Suppressor macrophage (primary cell): ENCODE measurements at places on chromosomes 1 and 21.
A peak's percentile ranks its signal among the peaks of the same experiment; 100 is the strongest.

GRCh38 chr1:6651909-6652308 is 27.2 kb downstream of the THAP3 start:
- no peak for DNase-seq

- no peak for DNase-seq
Measured at GRCh38 chr21:42324896-42325295, 9.7 kb upstream of the TFF3 start.

- no peak for DNase-seq
Measured at GRCh38 chr1:54818461-54819194, 17.5 kb upstream of the TTC22 start.

DNA sequence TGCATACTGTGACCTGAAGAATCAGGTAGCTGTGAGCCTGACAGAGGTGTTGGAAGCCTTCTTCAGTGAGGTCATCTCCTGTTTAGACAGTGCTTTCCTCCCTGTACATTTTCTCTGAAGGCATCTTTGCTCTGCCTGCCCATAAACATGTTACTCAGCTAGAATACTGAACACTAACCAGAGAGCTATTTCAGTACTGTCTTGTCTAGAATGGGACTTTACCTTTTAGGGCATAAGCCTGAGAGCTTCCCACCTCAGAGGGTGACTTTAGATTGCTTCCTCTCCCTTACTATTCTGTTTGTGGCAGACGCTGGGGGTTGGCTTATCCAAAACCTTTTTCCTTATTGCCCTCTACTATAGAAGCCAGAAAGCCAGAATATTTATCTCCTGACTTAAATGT is 23.3 kb upstream of the ZNF326 start:
- no peak for DNase-seq

DNA sequence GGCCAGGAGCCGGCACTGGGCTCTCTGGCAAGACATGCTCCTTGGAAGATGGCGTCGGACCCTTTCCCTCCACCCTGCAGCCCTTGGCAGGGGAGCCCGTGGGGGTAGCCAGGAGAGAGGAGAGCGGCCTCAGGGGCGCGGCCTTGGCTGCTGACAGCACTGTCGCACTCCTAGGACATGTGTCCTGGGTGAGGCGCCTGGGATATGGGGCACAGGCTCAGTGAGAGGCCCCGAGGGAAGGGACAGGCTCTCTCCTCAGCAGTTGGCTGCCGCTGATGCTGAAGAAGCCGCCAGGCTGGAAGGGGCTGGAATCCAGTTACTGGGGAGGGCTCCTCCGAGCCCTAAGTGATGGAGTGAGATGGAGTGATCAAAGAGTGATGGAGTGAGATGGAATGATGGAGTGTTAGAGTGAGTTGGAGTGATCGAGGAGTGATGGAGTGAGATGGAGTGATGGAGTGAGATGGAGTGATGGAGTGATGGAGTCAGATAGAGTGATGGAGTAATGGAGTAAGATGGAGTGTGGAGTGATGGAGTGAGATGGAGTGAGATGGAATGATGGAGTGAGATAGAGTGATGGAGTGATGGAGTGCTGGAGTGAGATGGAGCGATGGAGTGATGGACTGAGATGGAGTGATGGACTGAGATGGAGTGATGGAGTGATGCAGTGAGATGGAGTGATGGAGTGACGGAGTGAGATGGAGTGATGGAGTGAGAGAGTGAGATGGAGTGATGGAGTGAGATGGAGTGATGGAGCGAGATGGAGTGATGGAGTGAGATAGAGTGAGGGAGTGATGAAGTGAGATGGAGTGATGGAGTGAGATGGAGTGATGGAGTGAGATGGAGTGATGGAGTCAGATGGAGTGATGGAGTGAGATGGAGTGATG is 27.6 kb upstream of the PKP1 start:
- no peak for DNase-seq

GRCh38 chr1:245181158-245181517 is 26.4 kb downstream of the KIF26B start:
- no peak for DNase-seq

- no peak for DNase-seq
Measured at GRCh38 chr1:225937048-225937968, 3.7 kb downstream of the LEFTY2 start.

DNA sequence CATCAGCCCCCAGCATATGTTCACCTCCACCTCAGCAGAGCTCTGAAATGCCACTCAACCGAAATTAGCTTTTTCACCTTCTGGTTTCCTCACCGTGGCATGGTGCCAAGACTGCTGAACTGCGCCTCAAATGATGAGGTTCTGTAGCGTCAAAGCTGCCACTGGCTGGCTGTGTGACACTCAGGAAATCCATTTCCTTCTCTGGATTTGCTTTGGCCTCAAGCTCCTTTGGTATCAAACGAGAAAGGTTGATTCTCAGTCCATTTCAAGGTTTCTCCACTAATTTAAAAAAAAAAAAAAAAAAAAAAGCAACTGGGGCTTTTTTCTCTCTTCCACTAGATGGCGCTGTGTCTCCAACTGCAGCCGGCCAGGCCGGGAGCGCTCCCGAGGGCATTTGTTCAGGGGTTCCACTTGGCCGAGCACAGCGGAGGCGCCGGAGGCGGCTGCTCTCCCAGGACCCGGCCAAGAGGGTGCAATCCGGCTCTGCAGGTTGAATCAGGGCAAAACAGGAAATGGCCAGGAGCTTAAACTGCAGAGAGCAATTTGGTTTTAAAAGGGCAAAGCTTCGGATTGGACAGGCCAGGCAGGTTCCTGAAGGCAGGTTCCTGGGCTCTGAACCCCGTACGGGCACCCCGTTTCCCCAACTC is 26.5 kb upstream of the PLA2G2C start:
- DNase-seq = peak; percentile 56

DNA sequence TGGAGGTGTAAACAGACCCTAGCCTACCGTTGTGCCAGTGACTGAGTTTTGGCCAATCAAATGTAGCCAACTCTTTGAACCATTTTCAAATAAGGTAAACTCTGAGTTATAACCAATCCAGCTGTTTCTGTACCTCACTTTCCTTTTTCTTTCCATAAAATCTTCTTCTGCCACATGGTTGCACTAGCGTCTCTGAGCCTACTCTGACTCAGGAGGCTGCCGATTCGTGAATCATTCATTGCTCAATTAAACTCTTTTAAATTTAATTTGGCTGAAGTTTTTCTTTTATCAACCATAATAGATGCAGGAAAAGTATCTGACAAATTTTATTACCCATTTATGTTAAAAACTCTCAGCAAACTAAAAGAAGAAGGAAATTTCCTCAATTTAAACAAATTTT is 111.5 kb upstream of the LYPLAL1 start:
- DNase-seq = no peak

- no peak for DNase-seq
Measured at GRCh38 chr1:76294482-76295194, 220.1 kb downstream of the ST6GALNAC3 start.

DNA sequence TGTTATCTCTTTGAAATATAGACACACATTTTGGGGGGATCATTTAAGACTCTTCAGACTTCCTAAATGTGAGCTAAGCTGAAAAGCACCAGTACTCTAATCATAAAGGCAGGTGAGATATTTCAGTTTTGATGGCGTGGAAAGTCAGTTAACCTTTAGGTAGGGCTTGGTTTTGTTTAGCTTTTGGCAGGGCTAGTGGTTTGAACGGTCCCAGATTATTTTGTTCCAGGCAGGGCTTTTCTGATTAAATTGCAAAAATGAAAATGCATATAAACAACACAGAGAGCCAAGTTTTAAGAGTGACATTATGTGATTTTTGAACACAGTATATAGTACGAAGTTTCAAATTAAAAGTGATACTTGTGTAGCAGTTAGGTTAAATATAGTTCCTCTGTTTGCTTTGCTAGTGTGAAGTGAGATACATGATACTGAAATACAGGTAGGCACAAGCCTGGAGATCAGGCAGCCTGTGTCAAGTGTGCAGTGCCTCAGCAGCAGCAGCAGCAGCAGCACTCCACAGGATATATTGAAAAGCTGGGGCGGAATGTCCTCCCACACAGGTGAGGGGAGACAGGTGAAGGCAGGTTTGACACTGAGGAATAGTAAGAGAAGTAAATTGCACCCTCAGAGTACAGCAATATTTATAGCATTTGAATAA is 47.4 kb downstream of the CAMTA1 start:
- no peak for DNase-seq

DNA sequence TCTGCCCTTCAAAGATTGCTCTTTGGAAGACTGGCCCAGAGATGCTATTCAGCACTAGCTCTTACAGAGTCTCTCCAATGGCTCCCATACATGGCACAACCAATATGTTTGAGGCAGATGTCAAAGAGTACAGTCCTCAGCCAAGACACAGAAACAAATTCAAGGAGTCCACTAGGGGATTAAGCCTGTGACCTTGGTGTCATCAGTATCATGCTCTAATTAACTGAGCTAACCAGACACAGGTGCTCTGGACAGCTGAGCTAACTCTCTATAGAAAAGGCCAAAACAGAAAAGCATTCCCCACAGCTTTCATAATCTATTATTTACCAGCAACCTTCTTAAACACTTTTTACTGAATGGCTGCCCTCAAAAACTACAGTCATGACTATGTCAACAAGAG is 666.0 kb upstream of the PLXNA2 start:
- DNase-seq = no peak

DNA sequence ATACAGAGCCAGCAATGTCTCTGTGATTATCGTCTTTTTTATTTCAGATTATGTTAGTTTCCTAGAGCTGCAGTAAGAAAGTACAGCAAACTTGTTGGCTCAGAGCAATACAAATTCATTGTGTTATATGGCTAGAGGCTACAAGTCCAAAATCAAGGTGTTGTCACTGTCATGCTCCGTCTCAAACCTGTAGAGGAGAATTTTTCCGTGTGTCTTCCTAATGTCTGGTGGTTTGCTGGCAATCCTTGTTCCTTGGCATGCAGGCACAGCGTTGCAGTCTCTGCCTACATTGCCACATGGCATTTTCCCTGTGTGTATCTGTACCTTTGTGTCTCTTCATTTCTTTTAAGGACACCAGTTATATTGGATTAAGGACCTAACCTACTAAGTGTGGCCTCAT is 244.4 kb downstream of the LRRIQ3 start:
- DNase-seq = no peak

GRCh38 chr1:230836793-230837192 is 31.5 kb downstream of the C1orf198 start:
- no peak for DNase-seq

- DNase-seq = no peak
Measured at GRCh38 chr1:68478662-68479061, 18.2 kb downstream of the DEPDC1 start.

- no peak for DNase-seq
Measured at GRCh38 chr1:152757747-152758146, at the start of gene KPRP. Gene KPRP, plus strand, starts transcription at chr1:152758025. Its CDS starts 1,564 bp downstream, at chr1:152759589.

- DNase-seq = peak; percentile 85
Measured at GRCh38 chr1:200628223-200628881, 7.8 kb upstream of the KIF14 start.
